T1000 (cell line): ENCODE measurements at places on chromosomes 6 and 20.

- no peak for DNase-seq
These were observed 134.7 kb downstream of the AIG1 start for GRCh38 chr6:143195349-143195845.

GRCh38 chr6:13188306-13188705 is 140.0 kb downstream of the TBC1D7 start:
- no peak for DNase-seq

DNA sequence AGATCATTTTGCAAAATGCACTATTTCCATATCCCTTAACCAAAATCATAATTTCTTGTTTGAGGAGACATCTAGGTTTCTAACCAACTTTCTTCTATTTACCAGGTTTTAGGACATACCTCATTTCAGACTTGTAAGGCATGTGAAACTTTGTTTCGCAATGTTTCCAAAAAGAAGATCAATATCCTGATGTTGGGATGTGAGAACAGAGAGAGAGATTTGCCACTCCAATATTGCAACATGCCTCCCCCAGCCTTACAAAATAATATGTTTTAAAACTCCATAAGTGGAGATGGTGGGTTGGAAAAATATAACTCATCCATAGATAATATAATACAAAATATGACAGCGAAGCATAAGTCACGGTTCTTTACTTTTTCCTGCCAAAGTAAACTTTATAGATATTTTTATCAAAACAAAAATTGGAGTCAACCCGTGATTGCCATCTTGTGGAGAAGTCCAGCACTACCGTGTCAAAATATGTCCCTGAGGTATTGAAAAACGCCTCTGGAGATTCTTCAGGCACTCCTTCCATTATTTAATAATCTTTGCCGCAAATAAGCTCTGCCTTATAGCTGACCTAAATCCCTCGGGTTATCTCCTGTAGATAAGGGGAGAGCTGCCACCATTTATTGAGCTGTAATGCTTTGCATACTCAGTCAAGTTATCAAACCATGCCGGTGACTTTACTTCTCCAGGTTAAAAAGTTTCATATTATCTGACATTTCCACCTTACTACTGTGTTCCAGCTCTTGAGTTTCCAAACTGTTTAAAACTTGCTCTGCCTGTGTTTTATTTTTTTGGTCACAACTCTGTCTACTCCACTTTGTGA is 534.2 kb downstream of the HACE1 start:
- DNase-seq, result peak; percentile 24

DNA sequence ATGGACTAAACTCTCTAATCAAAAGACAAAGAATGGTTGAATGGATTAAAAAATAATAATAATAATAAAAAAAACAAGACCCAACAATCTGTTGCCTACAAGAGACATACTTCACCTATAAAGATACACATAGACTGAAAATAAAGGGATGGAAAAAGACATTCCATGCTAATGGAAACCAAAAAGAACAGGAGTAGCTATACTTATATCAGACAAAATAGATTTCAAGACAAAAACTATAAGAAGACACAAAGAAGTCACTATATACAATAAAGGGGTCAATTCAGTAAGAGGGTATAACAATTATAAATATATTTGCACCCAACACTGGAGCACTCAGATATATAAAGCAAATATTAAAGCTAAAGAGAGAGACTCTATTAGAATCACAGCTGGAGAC is 106.7 kb downstream of the BTBD9 start:
- no peak for DNase-seq

- no peak for DNase-seq
These were observed 45.7 kb upstream of the TPD52L1 start for GRCh38 chr6:125107896-125108295.

- no peak for DNase-seq
These were observed 37.6 kb upstream of the FBXL4 start for GRCh38 chr6:98985391-98985790.

GRCh38 chr6:15254070-15254975 is 8.5 kb downstream of the JARID2 start:
- no peak for DNase-seq

- DNase-seq, result no peak
These were observed 383.6 kb downstream of the BCKDHB start for GRCh38 chr6:80489911-80490635.
